ENCODE measurements at places on chromosomes 11 and 22. TPM values are rescaled to one million over a fixed set of nuclear protein-coding genes. Genes with fewer than 3 reads are reported as not detected.

GRCh38 chr11:8356721-8357504 lies 93.2 kb upstream of the LMO1 start:
- no peak for DNase-seq

KCTD14 gene
- total RNA-seq: 1.4 TPM

GRCh38 chr22:49838771-49839717 lies 11.4 kb upstream of the BRD1 start:
- DNase-seq: no peak

ANO5 gene
- total RNA-seq: 1.2 TPM

BMAL1 gene
- total RNA-seq: 43.6 TPM

DNA sequence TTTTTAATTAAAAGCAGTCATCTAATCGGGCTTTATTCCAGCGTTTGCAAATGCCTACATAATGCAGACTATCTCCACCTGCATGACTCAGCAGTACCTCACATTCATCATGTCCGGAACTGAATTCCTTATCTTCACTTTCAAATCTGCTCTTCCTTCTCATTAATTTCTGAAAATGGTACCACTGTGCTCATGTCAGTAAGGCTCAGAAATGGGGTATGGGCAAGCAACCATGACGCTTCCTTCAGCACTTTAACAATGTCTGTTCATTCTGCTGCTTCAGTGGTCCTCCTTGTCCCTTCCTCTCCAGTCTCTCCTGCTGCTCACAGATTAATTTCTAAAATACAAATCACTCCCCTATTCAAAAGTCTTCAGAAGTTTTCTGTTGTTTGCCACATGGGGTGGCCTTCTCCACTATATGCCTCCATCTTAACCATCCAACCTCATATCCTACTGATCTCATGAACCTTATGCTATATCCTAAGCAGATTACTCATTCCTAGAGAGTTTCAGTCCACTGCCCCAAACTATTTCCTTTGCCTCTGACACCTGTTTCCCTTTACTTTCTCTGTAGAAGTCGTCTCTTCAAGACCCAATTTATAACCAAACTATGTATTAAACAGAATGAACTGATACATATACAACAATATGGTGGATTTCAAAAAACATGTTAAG lies 7.0 kb downstream of the GTF2H1 start:
- no peak for DNase-seq

DNA sequence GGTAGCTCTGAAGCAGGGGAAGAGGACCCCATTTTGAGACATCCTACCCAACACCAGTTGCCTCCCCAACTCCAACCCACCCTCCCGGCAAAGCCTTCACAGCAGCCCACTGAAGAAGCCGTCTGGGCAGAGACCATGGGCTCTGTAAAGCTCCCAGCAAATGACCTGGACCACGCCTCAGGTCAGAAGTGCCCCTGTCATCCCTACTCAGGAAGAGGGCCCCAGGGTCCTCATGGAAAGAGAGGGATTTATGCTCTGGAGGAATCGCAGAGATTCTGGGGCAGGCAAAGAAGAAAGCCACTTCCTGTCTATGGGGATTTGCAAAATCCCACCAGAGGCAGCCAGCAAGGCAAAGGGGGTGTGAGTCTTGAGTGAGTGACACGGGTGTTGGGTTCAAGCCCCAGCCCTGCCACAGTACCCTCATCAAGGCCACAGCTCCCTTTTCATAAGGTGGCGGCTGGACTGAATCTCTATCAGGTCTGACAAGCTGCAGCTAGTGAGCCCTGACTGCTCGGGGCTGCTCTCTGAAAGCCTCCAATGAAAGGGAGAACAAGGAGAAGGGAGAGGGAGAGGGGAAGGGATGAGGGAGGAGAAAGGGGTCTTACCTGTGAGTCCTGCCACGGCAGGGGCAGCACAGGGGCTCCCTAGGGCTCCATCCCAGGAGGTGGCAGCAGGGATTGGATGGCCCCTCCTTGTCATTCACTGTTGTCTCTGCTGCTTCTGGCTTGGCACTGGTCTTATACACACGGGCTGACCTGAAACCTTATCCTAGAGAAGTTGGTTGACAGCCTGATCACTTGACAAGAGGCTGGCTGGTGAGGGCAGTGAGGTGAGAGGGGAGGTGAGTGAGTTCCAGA lies at the start of gene UCP3:
Gene UCP3 (minus strand): TSS at position 713 of the 857 bp plus-strand sequence. CDS start 2,043 bp downstream, outside the sequence.
- DNase-seq: peak; percentile 76

CYB5R2 gene
- total RNA-seq: 4.2 TPM

GRCh38 chr11:58006940-58007339 lies 16.7 kb upstream of the OR9Q1 start:
- DNase-seq: no peak

GRCh38 chr22:20591660-20592310 lies 84.4 kb downstream of the MED15 start:
- no peak for DNase-seq

DNA sequence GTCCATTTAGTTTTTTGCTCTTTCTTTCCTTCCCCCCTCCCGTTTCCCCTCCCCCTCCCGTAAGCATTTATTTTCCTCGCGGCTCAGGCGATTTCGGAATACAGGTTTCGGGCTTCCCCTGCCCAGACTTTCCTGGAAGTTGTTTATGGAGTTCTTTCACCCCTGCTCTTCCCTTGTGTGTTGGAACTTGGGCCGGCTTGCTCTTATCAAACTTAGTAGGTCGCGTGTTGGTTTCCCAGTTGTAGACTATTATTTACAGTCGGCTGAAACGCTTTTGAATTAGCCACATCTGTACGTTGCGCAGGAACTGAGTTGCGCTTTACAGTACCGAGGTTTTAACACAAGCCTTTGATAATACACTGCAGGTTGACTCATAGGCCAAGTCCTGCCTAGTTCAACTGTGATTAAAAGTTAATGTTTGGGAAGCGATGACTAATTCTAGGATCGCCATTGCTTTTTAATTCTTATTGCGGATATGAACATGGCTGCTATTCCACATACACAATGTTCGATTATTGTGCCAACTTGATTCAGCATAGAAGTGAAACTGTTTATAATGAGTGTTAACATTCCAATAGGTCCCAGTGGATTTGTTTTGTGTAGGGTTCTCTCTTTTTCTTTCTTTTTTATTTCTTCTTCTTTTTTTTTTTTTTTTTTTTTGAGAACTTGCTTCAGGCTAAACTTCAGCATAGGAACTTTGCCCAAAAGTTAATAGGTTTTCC lies 1.7 kb downstream of the YAP1 start:
- DNase-seq: no peak

DNA sequence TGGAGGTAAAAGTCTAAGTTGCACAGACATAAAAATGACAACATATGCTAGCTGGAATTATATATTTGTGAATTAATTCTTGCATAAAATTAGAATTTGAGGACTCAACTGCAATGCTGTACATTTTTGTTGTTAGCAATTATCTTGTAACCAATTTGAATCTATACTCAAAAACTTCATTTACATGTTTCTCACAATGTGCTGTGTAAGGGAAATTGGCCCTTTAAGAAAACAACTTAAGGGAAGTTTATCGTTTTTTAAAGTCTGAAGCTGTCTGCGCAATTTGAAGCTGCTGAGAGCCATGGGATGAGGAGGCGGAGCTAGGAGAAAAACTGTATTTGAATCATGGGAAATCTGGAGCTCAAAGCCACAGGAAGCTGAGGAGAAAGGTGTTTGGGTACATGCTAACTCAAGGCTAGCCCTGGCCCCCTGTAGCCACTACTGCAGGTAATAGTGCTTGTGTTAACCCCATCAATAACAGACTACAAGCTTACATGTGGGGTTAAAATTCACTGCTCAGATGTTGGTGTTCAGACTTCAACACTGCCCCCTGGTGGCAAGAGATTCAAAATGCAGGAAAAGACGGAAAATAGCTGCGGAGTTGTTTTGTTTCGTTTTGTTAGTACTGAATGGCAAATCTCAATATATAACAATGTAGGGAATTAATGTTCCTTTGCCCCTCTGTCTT lies 126.1 kb downstream of the BRD1 start:
- DNase-seq: no peak

- no peak for DNase-seq
These were observed 550.4 kb downstream of the DLG2 start for GRCh38 chr11:85076535-85077330.

GRCh38 chr11:34192481-34193401 lies 87.3 kb downstream of the NAT10 start:
- no peak for DNase-seq

DBX1 gene
- total RNA-seq: not detected

DNA sequence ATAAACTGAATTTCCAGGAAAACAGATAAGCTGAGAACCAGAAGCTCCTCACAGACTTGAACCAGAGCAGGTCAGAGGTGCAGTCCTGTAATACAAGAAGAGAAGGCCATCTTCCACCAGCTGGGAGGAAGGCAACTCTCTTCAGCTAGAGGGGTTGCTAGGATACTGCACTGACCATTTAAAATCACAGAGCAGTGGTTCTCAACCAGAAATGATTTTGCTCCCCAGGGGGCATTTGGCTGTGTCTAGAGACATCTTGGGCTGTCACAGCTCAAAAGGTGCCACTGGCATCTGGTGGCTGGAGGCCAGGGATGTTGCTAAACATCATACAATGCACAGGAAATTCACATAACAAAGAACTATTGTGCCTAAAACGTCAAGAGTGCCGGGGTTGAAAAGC lies 17.2 kb downstream of the OPCML start:
- DNase-seq: no peak

DNA sequence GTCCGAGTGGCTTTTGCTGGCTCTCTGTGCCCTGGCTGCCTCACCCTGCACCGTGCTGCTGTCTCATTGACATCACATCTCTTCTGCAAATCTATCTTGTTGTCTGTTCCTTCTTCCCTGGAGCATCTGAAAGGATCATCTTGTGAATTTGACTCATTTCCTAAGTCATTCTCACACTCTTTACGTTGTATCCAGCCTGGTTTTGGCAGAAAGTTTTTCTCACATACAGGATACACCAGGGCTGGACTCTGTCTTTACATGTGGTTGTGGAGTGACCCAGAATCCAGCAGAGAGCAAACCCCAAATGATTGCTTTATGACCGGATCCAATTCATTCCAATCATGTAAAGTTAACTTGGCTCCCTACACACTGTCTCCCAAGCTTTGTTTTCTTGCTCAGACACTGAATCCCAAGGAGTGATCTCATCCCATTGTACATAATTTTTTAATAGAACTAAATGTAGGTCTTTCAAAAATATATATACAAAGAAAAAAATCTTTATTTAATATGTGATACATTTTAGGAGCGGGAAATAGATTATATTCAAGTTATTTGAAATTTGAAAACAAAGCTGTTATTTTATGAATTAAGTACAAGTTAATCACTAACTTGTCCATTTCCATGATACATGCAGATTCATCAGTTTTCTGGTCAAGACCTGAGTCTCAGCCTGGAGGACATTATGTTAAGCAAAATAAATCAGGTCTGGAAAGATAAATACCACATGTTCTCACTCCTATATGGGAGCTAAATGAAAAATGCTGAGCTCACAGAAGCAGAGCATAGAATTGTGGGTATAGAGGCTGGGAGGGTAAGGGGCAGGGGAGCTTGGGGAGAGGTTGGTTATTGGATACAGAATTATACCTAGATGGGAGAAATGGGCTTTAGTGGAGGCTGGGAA lies 2.9 kb upstream of the RFPL1 start:
- DNase-seq: no peak

SLC22A24 gene
- total RNA-seq: not detected

DNA sequence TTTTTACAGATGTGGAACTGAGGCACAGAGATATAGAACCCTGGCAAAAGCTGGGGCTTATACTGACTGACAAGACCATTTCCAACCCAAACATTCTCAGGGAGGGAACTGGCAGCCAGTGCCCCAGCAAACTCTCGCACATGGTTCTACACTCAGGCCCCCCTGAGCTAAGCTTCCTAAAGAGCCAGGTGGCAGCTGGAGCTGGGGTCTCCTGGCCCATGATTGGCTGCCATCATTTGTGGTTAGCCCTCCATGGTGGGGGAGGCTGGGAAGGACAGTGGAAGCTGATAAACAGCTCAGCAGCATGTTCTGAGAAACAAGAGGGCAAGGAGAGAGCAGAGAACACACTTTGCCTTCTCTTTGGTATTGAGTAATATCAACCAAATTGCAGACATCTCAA lies at the start of gene RAG1:
Gene RAG1 (plus strand): TSS at position 314 of the 400 bp plus-strand sequence. CDS start 5,298 bp downstream, outside the sequence.
- peak; percentile 65 for DNase-seq

DNA sequence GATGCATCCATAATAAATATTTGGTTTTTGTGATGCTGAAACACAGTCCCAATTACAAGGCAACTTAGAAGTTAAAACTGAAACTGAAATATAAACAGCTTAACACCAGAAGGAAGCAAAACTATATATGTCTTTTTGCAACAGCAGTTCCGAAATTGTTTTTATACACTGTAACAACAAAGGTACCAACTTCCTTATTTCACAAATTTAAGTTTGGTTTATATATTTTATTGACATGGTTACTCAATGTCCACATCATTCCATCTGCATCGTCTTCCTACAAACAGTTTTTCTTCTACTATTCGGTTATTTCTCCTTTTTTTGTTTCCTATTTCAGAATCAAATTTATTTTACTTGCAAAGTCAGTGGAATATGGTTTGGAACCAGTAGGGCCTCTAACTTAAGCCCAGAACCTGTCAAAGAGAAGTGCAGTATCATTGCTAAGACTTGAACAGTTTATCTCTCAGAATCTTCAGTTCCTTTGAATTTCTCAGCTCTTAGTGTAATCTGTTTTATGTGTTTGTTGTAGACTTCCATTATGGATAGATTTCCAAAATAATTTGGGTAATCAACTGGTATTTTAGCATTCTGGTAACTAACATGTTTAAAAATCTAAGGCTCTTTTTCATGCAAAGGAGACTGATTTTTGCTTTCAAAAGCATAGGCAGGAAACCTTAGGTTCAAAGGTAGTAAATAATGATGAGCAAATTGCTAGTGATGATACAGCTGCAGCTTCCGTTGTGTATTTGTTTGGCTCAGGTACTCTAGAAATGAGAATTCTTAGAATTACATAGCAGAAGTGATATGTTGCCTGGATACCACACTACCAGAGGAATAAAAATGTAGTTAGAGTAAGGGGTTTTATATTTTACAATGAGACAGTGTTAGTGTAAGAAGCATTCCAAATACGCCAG lies 8.2 kb upstream of the HSPA8 start:
- no peak for DNase-seq

DNA sequence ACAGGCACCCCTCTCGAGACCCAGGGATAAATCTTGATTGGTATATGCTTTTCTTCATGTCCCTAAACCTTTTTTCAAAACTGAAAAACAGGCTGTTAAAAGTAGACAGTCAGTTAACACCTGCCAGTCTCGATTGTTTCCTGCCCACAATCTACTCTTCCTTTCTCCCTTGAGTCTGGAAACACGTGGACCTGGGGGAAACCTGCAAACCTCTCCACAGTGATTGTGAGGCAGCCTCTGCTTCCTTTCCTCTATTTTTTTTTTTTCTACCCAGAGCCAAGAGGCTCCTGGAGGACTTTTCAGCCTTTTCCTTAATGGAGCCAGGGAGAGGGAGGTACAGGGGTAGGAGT lies 69.4 kb upstream of the CLMP start:
- no peak for DNase-seq

GRCh38 chr22:49666146-49666809 lies 161.4 kb downstream of the BRD1 start:
- peak; percentile 60 for DNase-seq

All from mesenteric fat pad (tissue), 1 donor.